ENCODE measurements at places on chromosomes 16 and 17.
A peak's percentile ranks its signal among the peaks of the same experiment; 100 is the strongest.

DNA sequence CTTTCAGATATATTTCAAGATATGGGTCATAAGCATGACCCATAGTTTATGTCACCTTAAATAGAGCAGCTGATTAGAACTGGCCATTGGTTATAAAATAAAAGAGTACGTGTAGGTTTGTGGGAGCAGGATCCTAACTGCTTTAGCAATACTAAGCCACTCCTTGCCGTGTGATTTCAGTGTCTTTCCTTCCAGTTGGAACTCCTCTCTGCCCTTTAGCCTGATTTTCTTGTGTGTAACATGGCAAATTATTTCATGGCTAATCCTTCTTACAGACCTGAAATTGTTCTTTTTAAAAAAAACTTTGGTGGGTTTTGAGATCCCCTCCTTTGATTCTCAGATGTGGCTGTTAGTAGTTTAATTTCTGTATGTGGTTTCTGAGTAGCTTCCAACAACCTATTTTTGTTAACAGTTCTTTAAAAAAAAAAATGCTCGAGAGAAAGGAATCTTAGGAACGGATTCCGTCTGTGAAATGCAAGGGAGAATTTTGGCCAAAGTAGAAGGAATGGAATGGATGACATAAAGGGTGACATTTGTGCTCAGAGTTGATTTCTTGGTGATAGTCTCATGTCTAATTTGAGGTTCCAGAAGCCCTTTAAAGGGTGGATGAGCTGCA, 39.9 kb downstream of the DHRS7B start:
- no peak for DNase-seq

- peak; percentile 17 for DNase-seq
Observed at GRCh38 chr17:78997231-78997741, 12.3 kb downstream of the CANT1 start.

DNA sequence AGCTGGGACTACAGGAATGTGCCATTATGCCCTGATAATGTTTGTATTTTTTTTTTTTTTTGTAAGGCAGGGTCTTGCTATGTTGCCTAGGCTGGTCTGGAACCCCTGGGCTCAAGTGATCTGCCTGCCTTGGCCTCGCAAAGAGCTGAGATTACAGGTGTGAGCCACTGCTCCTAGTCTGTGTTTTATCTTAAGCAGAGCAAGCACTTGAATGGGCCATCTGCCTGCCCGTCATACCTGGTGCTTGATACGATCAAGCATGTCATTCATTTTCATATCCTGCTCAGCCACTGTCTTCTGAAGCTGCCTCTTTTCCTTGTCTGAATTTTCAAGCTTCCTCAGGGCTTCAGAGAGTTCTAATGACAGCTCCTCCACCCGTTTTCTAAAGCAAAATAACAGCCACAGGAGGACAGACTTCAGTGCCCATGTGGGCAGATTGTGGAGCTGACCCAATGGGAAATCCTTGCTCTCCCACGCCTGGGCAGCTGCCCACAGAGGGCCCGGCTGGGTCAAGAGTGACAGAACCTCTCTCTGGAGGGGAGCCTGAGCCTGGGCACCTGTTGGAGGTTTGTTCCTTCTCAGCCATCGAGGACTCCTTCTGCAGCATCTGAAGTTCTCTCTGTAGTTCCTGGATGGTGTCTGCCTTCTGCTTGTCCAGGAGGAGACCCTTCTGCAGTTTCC, 36.5 kb downstream of the DHX38 start:
- DNase-seq = no peak

GRCh38 chr17:80283116-80283852, 22.6 kb downstream of the RNF213 start:
- DNase-seq = no peak

GRCh38 chr16:68022278-68022727, 729 bp downstream of the DDX28 start:
- DNase-seq = no peak

DNA sequence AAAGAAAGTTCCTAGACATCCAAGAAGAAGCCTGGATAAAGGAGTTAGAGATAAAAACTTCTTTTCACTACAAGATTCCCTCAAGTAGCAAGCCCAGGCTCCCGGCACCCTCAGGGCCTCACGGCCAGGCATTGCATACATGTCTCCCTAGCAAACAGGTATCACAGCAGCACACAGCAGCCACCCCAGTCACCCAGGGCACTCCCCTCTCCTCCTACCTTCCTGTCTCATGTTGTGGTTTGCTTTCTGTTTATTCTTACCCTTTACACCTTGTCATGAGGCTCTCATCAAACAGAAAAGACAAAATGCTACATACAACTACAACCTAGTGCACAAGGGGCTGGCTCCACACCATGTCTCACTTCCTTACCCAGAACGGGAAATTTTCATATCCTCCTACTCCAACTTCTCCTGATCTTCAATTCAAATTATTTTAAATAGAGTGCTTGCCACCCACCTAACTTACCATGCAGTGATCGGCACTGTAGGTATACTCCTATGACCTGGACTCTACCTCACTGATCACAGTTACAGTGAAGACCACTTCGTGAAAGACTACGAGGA, 42.7 kb downstream of the XPO6 start:
- no peak for DNase-seq

DNA sequence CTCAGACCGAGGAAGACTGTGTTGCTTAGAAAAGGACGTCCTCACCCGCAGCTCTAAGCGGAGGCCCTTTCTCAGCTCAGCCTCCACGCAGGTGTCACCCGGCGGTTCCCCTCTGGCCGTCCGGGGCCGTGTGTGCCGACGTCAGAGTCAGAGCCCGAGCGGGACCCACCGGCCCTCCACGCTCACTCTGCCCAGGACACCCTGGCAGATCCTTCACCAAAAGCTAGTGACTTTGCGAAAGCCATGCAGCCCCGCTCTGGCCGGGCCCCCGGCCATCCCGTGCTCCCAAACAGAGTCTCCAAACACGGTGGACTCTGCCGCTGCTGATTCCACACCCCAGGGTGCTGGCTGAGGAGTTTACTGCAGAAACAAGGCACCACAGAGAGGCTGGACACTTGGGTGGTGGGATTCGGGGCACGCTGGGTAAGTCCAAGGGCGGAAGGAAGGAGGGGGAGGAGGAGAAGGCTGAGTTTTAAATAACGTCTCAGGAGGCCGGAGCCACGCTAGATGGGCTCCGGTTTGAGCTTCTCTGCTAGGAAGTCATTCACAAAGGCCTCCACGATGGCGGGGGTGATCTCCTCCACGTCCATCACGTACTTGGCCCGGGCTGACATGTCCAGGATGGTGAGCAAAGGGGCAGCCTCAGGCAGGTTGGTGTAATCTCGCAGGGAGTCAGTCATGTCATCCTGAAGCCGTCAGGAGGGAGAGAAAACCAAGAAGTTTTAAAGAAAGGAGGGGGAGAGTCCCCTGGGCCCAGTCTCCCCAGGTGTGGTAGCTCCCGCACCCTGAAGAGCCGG, 18.5 kb downstream of the MRM3 start:
- DNase-seq = no peak

- DNase-seq = no peak
Observed at GRCh38 chr17:69884356-69884755, 190.7 kb upstream of the KCNJ16 start.

Data from right forelimb (tissue), 1 donor.